ENCODE measurements at places on chromosomes 2 and 18.

GRCh38 chr2:160478660-160479059 lies 14.9 kb downstream of the RBMS1 start:
- no peak for DNase-seq

- no peak for DNase-seq
Measured at GRCh38 chr18:37575646-37576045, 10.0 kb upstream of the CELF4 start.

DNA sequence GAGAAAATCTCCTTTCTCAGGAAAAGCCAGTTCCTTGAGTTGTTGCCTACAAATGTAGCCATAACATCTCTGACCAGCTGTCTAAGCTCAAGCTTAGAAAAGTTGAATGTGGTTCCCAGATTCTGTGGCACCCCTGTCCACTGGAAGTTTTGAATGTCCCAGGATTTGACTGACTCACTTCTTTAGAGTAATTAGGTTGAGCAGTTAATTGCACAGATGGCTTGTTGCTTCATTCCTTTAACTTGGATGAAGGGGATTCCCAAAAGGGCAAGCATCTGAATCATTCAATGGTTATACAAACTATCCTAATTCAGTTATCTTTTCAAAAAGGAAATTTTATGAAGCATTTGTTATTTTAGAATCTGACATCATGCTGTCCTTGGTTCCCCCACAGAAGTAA lies 374.7 kb downstream of the LNPK start:
- no peak for DNase-seq

DNA sequence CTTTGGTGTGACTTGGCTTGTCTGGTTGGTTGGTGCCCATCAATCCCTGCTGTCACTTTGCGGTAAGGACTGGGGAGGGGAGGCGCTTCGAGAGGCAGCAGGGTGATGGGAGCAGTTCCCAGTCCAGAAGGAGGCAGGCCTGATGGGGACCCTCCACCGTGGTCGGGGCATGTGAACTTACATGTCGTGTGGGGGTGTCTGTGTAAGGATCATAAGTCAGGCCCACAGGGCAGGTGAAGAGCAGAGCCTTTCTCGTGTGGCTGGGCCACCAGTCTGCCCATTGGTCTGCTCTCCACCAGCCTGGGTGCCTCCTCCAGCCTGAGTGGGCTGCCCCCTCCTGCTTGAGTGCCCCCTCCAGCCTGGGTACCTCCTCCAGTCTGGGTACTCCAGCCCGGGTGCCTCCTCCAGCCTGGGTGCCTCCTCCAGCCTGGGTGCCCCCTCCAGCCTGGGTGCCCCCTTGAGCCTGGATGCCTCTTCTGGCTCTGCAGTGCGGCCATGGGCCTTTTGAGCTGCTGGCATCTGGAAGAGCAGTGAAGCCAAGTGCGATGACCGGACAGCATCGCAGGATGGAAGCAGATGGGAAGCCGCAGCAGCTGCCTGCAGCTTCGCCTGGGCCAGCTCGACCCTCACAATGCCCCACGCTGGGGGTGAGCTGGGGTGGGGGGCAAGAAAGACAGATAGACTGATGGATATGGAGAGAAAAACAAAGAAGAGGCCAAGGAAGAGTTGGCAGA lies 25.0 kb downstream of the ATOH8 start:
- no peak for DNase-seq

DNA sequence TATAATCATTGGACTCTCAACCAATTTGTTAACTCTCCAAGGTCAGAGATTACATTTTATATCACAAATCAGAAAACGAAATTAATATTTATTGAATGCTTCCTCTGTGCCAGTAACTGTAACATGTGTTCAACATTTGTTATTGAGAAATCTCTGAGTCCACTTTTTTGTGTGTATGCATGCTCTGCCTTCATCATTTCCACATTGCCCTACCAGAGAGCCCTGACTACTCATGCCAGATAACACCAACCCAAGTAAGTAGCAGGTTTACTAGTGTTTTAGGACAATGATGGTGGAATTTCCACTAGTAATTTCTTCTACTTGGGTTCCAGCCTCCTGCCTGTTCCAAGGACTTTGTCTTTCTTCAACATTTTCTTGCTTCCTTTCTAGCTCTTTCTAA lies 14.2 kb upstream of the FAP start:
- DNase-seq, result no peak

- DNase-seq, result no peak
Measured at GRCh38 chr18:23391156-23391555, 61.9 kb upstream of the RIOK3 start.

DNA sequence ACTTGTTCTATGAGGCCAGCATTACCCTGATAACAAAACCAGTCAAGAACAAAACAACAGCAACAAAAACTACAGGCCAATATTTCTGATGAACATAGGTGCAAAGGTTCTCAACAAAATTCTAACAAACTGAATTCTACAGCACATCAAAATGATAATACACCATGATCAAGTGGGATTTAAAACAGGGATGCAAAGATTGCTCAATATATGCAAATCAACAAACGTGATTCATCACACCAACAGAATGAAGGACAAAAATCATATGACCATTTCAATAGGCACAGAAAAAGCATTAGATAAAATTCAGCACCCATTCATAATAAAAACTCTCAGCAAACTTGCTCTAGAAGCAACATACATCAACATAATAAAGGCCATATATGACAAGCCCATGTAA lies 173.6 kb downstream of the CAMKMT start:
- DNase-seq, result no peak

GRCh38 chr2:74001121-74001520 lies 16.4 kb downstream of the TET3 start:
- DNase-seq, result no peak

GRCh38 chr2:234172066-234172465 lies 121.6 kb downstream of the SPP2 start:
- DNase-seq, result no peak

GRCh38 chr2:239396881-239397681 lies 3.7 kb downstream of the HDAC4 start:
- DNase-seq, result no peak

DNA sequence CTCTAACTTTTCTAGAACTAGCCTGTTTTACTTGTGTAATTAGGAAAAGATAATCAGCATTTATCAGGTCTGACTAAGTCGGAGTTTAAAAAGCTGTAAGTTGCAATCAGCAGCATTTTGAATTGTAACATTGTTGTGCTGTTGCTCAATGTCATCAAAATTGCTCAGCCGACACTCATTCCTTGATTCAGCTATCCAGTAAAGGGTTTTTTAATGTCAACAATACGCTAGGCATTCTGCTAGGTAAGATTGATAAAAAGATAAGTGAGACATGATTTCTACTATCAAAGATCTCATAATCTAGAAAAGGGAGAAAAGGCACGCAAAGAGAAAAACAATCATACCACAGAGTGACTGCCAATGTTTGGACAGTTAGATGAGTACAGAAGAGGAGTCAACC lies 327.1 kb upstream of the CDH2 start:
- no peak for DNase-seq

DNA sequence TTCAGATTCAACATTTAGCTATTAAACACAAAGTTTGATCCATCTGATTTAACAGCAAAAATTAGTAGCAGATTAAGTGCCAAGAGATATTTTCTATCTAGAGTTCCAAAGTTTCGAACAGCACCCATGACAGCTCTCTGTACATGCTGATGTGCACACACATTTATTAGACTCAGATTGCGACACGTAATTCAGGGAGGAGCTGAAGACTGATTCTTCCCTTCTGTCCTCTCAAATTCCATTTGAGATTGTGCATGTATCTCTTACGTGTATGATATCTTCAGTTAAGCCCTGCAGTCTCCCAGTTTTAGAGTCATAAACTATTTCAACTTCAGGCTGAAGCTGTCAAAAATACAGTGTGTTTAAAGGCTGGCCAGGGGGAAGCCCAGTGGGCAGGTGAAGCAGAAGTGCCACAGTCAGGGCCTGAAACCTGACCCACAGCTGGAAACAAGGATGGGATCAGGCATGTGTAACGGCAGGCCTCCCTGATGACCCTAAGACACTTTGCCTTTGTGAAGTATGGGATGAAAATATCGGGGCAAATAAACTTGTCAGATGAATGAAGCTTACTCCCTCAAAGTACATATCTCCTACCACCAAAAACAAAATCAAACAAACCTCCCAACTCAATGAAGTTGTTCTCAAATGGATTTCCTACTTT lies 30.6 kb downstream of the CYB5A start:
- no peak for DNase-seq

DNA sequence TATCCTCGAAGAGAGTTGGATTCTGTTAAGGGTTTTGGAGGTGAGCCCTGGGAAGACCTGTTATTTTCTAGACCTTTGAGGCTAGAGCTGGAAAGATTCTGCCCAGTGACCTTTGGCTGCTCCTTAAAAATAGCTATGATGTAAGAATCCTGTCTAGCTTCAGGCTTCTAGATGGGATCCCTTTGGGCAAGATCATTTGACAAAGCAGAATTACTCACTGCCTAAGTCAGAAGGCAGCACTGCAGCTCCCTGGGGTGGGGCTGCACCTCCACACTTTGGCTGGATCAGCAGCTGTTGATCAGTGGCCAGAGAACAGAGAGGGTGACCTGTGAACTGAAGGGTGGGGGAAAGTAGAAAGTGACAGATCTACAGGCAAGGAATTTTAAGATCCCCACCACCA lies 103.8 kb downstream of the ASAP2 start:
- no peak for DNase-seq

DNA sequence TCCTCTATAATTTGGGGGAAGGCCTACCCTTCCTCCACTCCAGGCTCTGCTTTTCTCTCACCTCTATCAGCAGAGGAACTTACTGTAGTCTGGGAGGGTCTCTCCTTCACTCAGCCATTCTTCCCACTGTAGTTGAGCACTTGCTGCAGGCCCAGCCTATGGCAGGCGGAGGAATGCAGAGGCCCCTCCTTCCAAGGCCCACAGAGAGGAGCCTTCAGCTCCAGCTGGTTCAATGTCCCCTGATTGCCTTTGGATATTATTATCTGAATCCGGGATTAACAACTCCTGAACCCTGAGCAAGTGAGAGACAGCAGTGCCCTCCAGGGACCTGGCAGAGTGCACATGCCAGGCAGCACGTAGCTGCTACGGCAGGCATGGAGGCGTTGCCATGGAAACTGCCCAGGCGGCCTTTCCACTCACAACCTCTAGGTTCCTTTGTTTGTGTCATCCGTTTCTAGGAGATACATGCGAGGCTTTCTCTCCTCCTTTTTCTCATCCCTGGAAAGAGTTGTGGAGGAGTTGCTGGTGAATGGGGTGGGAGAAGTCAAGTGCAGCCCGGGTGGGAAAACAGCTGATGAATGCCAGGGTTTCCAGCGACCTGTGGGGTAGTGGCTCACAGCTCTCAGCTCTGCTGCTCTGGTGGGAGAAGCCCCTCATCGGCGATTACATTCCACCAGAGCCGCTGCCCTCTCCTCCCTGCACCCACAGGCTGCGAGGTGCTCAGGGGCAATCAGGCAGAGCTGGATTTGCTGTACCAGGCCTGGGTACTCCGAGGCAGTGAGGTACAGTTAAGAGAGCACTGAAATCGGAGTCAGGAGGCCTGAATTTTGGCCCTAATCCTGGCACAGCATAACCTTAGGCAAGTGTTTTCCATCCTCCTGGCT lies 55.3 kb upstream of the HK2 start:
- DNase-seq, result peak; percentile 20

GRCh38 chr2:43727634-43728014 lies 46.2 kb upstream of the DYNC2LI1 start:
- no peak for DNase-seq

DNA sequence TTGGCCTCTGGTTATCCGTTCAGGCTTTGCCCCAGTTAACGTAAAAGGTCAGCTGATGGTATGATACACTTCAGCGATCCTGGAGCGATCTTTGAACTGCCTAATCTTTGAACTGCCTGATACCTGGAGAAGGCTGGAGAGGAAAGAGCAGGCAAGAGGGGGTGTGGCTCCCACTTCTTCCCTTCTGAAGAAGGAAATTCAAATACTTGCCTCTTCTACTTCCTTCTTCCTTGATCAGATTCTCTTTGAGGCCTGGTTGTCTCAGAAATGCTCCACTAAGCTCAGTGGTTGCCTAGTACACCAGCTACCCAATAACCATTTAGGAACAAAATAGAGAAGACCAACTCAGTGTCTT lies 619 bp downstream of the GALM start:
- no peak for DNase-seq

DNA sequence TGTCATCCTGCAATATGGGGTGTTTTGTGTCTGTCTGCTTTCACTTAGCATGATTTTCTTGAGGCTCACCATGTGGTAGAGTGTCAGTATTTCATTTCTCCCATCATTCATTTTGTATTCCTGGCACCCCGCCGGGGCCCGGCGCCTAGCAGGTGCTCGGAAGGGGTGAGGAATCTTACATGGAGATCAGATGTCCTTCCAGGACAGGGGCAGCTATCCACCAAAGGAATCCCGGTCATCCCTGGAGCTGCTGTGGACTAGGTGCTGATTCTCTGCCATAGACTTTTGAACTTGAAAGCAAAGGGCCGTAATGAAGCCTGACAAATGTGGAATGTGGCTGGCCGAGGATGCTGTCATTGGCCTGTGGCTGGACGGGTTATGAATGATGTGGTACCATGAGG lies 2.4 kb downstream of the PRELID3A start:
- no peak for DNase-seq

DNA sequence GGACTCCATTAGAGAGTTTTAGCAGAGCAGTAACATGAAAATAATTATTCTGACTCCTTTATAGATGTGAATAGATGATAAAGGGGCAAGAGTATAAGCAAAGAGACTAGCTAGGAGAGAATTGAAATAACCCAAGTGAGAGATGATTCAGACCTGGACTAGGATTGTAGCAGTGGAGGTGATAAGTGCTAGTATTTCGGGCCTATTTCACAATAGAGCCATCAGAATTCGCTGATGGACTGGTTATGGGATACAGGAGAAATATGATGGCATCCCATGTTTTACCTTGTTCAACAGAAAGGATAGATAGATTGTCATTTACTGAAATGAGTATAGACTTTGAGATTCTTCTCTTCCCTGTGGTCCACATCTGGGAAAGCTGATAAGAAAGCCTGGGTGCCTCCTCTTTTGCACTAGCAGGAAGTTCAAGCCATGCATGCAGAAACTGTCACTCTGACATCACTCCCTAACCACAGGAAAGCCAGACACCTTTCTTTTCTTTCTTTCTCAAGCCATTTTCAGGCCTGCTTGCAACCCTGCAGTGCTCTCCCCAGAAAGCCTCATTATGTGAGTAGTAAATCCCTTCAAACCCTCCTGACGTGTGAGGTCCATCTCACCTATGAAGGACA lies 25.3 kb downstream of the DYNAP start:
- DNase-seq, result no peak

GRCh38 chr18:65380986-65381385 lies 369.8 kb upstream of the CDH7 start:
- DNase-seq, result no peak

- DNase-seq, result no peak
Measured at GRCh38 chr18:48116873-48117630, 186.6 kb upstream of the SMAD2 start.

GRCh38 chr2:197975931-197976519 lies 171.6 kb downstream of the PLCL1 start:
- DNase-seq, result no peak

DNA sequence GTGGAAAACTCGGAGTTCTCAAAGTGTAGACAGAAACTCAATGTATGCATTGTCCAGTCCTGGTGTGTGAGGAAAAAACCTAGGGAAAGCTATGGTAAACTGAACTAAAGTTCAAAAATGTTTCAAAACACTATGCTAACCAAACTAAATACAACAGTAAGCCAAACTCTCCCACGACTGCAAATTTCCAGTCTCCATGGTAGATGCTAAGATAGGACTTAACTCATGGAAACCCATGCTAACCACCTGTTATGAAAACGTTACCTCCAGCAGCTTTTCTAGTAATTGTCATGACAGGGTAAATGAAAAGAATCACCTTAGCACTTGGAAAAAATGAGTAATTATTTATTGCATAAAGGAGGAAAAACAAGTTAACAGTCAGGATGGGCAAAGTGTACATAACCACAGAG lies 135.7 kb upstream of the EPC2 start:
- no peak for DNase-seq

GRCh38 chr18:29172756-29173067 lies 995.8 kb upstream of the CDH2 start:
- no peak for DNase-seq
